Hindlimb muscle (tissue), 1 donor: ENCODE measurements at places on chromosomes 13 and 19.

DNA sequence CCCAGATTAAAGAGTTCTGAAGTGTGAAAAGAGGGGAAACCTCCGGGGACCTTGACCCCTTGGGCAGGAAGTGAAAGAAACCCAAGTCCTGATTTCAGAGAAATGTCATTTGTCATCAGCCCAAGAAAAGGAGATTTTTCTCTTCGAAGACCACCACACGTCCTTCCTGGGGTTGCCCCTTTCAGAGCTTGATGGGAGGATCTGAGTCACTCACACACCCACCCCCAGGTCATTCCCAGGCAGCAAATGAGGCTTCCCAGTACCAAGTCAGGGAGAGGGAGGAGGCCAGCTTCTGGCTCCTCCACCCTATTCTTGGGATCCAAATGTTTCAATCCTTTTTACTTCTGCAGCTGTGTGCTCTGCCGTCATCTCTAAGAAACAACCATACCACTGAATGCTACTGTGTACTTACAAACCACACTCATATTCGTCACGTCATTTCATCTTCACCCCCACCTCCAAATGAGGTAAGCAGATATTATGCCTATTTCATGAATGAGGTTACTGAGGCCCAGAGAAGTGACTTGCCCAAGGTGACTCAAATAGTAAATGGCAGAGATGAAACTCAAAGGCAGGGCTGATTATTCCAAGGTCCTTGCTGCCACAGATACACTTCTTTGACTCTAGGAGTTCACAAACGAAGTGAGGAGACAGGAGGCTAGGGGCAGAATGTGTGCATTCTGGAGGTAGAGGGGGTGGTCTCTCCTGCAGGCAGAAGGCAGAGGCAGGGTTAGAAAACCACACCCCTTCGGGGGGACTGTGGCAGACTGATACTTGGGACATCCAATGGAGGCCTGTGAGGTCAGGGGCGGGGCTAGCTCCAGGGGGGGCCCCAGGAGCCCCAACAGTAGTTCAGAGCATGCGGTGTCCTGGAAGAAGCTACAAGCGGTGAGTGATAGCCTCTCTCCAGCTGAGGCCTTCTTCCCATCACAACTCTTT lies 5.0 kb upstream of the KMT2B start:
- DNase-seq, result no peak

DNA sequence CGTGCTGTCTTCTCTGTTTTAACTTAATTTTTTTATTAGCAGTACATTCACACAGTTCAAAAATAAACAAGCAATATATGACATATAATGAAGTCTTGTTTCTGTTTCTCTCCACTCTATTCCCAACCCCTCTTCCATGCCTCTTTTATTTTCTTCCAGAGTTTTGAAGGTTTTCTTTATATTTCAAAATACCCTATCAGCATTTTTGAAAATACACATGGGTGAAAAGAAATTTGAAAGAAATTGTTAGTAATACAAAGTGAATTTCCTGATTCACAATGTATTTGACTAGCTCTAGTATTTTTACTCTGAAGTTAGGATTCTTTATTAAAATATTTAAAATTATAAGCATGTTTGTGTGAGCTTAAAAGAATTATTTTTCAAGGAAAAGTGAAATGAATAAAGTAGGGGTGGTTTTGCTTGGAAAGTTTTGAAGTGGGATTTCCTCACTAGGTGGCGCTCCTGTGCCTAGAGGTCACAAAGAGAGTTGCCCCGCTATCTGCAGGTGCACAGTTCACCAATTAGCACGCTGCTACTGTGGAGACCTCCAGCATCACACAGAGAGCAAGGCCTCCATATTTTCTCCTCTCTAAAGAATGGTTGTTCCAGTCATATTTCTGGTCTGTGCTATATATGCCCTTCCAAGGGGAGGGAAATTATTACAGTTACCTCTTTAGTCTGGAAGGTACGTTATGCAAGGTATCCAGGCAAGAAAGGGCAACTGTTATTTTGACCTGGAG lies 37.6 kb downstream of the SOX21 start:
- peak; percentile 6 for DNase-seq

GRCh38 chr13:23949200-23949599 lies 51.9 kb upstream of the C1QTNF9B start:
- no peak for DNase-seq

- DNase-seq, result no peak
Observed at GRCh38 chr13:97231118-97231828, 9.1 kb downstream of the MBNL2 start.

GRCh38 chr13:113121928-113122471 lies 599 bp upstream of the F10 start:
- no peak for DNase-seq

DNA sequence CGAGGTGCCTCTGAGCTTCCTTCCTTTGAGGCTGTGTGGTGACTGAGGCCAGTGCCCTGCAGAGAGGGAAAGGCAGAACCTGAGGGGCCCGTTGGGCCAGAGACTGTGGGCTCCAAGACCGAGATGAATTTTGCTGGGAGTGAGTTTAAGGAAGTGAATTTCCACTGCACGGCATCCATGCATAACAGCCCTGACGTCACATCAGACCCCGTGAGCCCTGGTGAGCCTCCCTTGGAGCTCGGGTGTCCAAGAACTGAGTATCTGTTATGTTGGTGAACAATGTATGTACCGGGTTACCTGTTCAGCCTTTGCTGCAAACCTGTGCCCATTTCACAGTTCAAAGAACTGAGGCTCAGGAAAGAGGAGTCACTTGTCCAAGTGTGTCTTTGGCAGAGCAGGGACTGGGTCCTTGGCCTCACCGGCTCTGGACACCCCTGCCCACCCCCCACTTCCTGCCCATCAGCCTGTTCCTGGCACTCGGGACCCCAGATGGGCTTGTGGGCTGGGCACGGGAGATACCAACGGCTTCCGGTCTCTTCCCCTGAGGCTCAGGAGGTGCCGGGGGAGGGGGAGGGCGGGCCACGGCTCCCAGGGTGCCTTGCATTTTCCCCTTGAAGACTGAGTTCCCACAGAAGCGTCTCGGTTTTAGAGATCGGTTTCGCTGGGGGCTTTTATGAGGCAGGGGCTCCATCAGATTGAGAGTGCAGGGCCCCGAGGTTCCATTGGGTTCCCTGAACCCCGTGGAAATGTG lies 33.7 kb downstream of the NFILZ start:
- DNase-seq, result no peak

GRCh38 chr13:98913741-98914140 lies 64.1 kb downstream of the DOCK9 start:
- DNase-seq, result no peak

DNA sequence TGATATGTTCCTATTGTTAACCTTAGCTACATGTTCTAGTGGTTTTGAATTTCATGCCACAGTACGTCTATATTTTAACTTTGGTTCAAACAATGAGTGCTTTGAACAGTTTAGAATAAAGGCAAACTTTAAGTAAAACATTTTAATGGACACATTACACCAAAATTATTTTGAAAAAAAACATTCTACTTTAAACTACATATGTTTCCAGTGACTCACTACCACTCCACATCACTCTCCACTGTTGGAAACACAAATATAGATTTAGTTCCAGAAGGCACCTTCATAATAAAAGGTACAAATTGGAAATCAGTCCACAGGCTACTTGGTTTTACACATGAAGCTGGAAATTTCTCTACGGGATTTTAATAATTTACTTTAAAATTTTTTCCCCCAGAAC lies 373.5 kb downstream of the MYO16 start:
- DNase-seq, result no peak

- DNase-seq, result no peak
Observed at GRCh38 chr13:27176470-27177410, 5.1 kb upstream of the USP12 start.

GRCh38 chr13:73082895-73083294 lies 24.1 kb downstream of the KLF5 start:
- DNase-seq, result no peak

GRCh38 chr19:55275851-55276719 lies 3.8 kb downstream of the HSPBP1 start:
- no peak for DNase-seq

DNA sequence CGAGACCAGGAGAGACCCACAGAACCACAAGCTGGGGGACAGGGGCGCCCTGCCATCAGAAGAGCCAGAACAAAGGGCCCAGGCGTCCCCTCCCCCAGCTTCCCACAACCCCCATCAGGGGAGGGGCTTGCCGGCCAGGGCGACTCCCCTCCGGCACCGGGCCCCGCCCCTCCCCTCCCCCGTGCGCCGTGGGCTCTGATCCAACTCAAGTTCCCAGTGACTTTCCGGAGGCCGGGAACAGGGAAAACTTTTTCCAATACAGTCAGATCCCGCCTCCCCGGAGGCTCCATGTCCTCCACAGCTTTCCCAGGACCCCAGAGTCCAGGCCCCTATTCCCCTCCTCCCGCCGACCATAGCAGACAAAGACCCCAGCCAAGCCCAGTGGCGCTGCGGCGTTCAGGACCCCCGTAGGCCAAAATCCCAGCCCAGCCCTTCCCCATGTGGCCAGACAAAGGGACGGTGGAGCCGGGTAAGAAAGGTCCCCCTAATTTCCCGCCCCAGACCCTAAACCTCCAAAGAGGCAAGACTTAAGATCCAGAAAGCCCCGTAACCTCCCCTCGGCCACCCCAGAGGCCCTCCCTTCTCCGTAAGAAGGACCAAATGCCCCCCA lies 673 bp downstream of the TEAD2 start:
- peak; percentile 94 for DNase-seq

DNA sequence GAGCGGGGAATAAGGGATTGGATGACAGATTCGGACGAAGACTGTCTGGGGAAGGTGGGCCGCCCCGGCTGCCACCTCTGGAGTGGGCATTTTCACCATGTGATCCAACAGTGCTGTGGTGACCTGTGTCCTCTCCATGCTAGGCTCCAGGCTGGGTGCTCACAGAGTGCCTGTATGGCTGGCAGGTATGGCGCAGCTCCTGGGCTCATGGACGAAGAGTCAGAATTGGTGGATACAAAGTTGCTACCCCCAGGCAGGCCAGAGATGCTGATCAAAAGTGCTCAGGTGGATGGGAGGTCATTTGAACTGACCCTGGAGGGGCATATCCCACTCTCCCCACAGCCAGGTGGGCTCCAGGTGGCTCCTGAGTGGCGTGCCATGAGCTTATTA lies 111.3 kb upstream of the UQCRFS1 start:
- no peak for DNase-seq

- no peak for DNase-seq
Observed at GRCh38 chr13:93926425-93926824, 553.1 kb downstream of the DCT start.
